A549 treated with dexamethasone at 1 μM for 4 hours (cell line): ENCODE measurements at places on chromosomes 16 and 17. TPM values are rescaled to one million over a fixed set of nuclear protein-coding genes. Genes with fewer than 3 reads are reported as not detected.

SULT1A2 gene
- 0.05 to 0.15 TPM (median 0.09 TPM) in 3 of 5 replicates, not detected in the others for total RNA-seq

PLSCR3 gene
- total RNA-seq: 36.7 to 50.6 TPM (median 41.6 TPM) in 5 replicates

KLHL11 gene
- total RNA-seq: 2.5 to 5.9 TPM (median 5.1 TPM) in 5 replicates

KRT24 gene
- total RNA-seq: not detected in 5 replicates

MT1E gene
- not detected in 5 replicates for total RNA-seq

CD300E gene
- not detected in 5 replicates for total RNA-seq

MT1M gene
- total RNA-seq: 0.15 to 0.18 TPM in 2 of 5 replicates, not detected in the others

FBXO47 gene
- total RNA-seq: not detected in 5 replicates

CCL14 gene
- total RNA-seq: not detected in 5 replicates

PDP2 gene
- total RNA-seq: 5.2 to 9.7 TPM (median 7.0 TPM) in 5 replicates

RNPS1 gene
- 258 to 289 TPM (median 262 TPM) in 5 replicates for total RNA-seq

TBC1D3D gene
- 0.11 TPM in 1 of 5 replicates, not detected in the others for total RNA-seq

TP53TG3B gene
- total RNA-seq: 0.29 to 0.61 TPM in 2 of 5 replicates, not detected in the others

SOX8 gene
- total RNA-seq: 2.2 to 4.2 TPM (median 3.6 TPM) in 5 replicates

RAPGEFL1 gene
- total RNA-seq: 1.7 to 3.1 TPM (median 2.9 TPM) in 5 replicates

IL21R gene
- 0.02 to 0.04 TPM (median 0.02 TPM) in 3 of 5 replicates, not detected in the others for total RNA-seq

RNF112 gene
- 0.31 to 1.0 TPM (median 0.44 TPM) in 5 replicates for total RNA-seq

AOC3 gene
- 0.86 to 2.0 TPM (median 1.1 TPM) in 5 replicates for total RNA-seq

HOXB5 gene
- total RNA-seq: 0.88 to 2.5 TPM (median 2.0 TPM) in 5 replicates

KRT15 gene
- 2.3 to 4.1 TPM (median 2.9 TPM) in 5 replicates for total RNA-seq

ALOX12 gene
- total RNA-seq: not detected in 5 replicates

MRM1 gene
- 10.2 to 15.6 TPM (median 14.8 TPM) in 5 replicates for total RNA-seq

CDK5R1 gene
- 5.7 to 7.7 TPM (median 6.8 TPM) in 5 replicates for total RNA-seq

KRT10 gene
- 66.5 to 79.2 TPM (median 70.8 TPM) in 5 replicates for total RNA-seq

EPX gene
- total RNA-seq: not detected in 5 replicates

KCTD13 gene
- 9.1 to 15.4 TPM (median 13.8 TPM) in 5 replicates for total RNA-seq

RNF157 gene
- total RNA-seq: 9.1 to 12.6 TPM (median 12.4 TPM) in 5 replicates

OGFOD3 gene
- 18.0 to 26.1 TPM (median 23.2 TPM) in 5 replicates for total RNA-seq

ASPA gene
- not detected in 5 replicates for total RNA-seq

NPB gene
- total RNA-seq: 0.34 to 0.63 TPM (median 0.62 TPM) in 5 replicates

KRTAP2-1 gene
- not detected in 5 replicates for total RNA-seq

RPL27 gene
- 2,696 to 3,813 TPM (median 2,782 TPM) in 5 replicates for total RNA-seq

CLEC10A gene
- total RNA-seq: not detected in 5 replicates

CACNA1G gene
- total RNA-seq: 2.7 to 4.9 TPM (median 4.6 TPM) in 5 replicates

PLA2G10 gene
- total RNA-seq: 0.28 to 0.66 TPM (median 0.37 TPM) in 5 replicates

DNAH9 gene
- total RNA-seq: 0.13 TPM in 1 of 5 replicates, not detected in the others

TNS4 gene
- 194 to 318 TPM (median 270 TPM) in 5 replicates for total RNA-seq

WNK4 gene
- total RNA-seq: 0.50 to 1.7 TPM (median 1.1 TPM) in 5 replicates

LPO gene
- 0.05 to 0.07 TPM (median 0.06 TPM) in 3 of 5 replicates, not detected in the others for total RNA-seq

CLDN6 gene
- 0.14 to 0.54 TPM (median 0.31 TPM) in 5 replicates for total RNA-seq

ZP2 gene
- not detected in 5 replicates for total RNA-seq

DOC2A gene
- total RNA-seq: 1.5 to 2.4 TPM (median 1.9 TPM) in 5 replicates

SDR42E1 gene
- total RNA-seq: 1.0 to 1.6 TPM (median 1.5 TPM) in 5 replicates

ITGB3 gene
- 2.9 to 5.5 TPM (median 4.7 TPM) in 5 replicates for total RNA-seq

SLC16A11 gene
- total RNA-seq: 0.15 TPM in 1 of 5 replicates, not detected in the others

CCDC102A gene
- total RNA-seq: 5.2 to 9.7 TPM (median 8.3 TPM) in 5 replicates

ADORA2B gene
- 11.7 to 16.6 TPM (median 14.5 TPM) in 5 replicates for total RNA-seq

NECAB2 gene
- total RNA-seq: 1.9 to 2.7 TPM (median 2.5 TPM) in 5 replicates

DLX3 gene
- 0.06 to 0.17 TPM (median 0.08 TPM) in 5 replicates for total RNA-seq

EPOP gene
- 10.8 to 13.3 TPM (median 12.0 TPM) in 5 replicates for total RNA-seq

MT1F gene
- total RNA-seq: 14.8 to 20.2 TPM (median 16.2 TPM) in 5 replicates

CFAP119 gene
- total RNA-seq: 3.1 to 8.7 TPM (median 7.5 TPM) in 5 replicates

TLCD1 gene
- total RNA-seq: 27.5 to 45.5 TPM (median 40.7 TPM) in 5 replicates

TMEM114 gene
- total RNA-seq: not detected in 5 replicates

SRL gene
- total RNA-seq: 0.04 to 0.08 TPM (median 0.07 TPM) in 5 replicates

KIFC3 gene
- total RNA-seq: 96.7 to 124 TPM (median 119 TPM) in 5 replicates

MGAT5B gene
- 13.7 to 21.3 TPM (median 20.9 TPM) in 5 replicates for total RNA-seq
